ENCODE measurements at places on chromosomes 2 and 18.

- DNase-seq = no peak
Observed at GRCh38 chr2:138035608-138036217, 71.4 kb downstream of the HNMT start.

- DNase-seq = no peak
Observed at GRCh38 chr2:181780047-181780651, 99.8 kb upstream of the NEUROD1 start.

GRCh38 chr2:196613302-196613701 lies 26.2 kb upstream of the CCDC150 start:
- DNase-seq = no peak

DNA sequence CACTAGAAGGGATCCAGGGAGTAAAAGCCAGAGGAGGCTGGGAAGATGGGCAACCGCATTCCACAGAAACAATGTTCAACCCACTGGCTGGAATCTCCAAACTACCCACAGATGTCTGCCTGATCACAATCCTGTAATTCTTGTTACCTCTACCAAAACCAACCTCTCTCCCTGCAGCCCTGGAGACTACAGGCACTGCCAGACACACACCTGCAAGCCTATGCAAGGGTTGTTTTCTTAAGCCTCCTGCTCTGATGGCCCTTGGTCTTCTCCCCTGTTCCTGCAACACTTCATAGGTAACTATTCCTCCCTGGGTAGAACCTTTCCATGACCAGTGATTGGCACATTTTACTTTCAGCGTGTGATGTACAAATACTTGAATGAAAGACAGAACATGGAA lies 21.9 kb downstream of the ST6GAL2 start:
- DNase-seq = no peak

GRCh38 chr18:45686891-45687611 lies 36.9 kb upstream of the SLC14A1 start:
- peak; percentile 50 for DNase-seq

GRCh38 chr2:151181524-151181923 lies 80.1 kb downstream of the RBM43 start:
- no peak for DNase-seq

DNA sequence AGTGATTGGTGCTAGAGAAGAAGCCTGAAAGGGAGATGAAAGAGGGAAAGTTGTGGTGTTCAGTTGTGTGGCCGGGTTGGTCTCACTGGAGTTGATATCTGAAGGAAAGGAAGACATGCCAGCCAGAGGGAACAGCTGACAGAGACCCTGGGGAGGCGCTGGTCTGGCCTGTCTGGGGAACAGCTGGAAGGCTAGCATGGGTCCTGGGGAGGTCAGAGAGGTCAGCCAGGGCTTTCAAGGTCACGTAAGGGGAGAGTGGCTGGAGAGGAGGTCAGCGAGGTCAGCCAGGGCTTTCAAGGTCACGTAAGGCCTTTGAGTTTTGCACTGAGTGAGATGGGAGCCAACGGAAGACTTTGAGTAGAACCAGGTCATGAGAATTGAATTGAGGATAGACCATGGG lies 11.0 kb downstream of the DYSF start:
- peak; percentile 30 for DNase-seq

DNA sequence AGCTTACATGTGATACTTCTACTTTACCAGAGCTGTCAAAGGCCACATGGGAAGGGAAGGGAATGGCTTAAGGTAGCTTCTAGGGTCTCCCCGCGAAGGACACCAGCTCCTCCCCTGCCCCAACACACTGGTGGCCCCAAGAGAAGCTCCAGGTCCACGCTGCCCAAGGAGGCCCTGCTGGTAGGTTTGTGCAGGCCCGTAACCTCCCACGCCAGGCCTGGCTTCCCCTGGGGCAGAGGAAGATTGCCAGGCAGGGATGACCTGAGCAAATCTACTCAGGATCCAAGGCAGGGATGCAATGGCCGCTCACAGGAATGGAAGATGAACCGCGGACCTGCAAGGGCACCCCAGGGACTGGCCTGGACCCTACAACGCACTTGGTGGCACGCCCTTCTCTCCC lies 205.1 kb downstream of the MGAT5 start:
- no peak for DNase-seq

DNA sequence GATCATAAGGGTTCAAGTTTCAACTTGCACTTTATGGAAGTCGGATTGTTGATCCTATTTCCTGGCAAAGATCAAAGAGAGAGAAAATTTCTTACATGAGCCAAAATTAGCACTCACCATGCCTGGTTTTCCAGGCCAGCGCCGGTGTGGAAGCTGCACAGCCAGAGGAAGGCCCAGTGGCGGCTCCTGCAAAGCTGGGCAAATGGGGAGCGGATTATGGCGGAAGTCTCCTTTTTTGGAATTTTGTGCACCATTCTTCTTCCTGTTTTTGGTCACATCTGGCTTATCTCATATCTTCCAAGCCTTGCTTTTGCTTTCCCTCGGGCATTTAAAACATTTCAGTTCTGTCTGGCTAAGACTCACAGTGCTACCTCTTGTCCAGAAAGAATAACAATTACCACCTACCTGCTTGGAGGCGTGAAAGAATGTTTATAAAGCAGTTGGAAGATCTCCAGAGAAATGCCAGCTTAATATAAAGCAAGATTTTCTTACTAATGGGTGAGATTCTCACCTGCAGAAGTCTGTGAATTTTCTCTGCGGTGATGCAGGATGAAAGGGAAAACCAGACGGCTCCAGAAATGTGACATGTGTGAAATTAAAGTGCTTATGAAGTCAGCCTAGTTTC lies 94.3 kb downstream of the ASAP2 start:
- no peak for DNase-seq

- no peak for DNase-seq
Observed at GRCh38 chr18:70234667-70235459, 29.4 kb upstream of the RTTN start.

DNA sequence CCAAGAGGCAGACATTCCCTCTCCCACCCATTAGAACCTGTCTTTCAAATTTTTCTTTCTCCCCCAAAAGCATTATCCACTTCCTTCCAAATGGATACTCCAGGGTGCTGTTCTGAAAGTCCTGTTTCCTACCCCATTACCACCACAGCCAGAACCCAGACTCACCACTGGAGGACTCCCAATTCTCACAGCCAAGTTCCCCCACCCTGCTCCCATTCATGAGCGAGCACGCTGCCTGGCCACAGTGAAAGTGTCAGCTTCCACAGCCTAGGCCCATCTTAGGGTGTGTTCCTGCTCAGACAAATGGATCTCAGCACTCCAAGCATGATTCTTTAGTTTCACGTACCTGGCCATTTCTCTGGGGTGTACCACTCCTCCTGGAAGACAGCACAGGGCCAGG lies 3.8 kb upstream of the ANKRD53 start:
- DNase-seq = peak; percentile 17

DNA sequence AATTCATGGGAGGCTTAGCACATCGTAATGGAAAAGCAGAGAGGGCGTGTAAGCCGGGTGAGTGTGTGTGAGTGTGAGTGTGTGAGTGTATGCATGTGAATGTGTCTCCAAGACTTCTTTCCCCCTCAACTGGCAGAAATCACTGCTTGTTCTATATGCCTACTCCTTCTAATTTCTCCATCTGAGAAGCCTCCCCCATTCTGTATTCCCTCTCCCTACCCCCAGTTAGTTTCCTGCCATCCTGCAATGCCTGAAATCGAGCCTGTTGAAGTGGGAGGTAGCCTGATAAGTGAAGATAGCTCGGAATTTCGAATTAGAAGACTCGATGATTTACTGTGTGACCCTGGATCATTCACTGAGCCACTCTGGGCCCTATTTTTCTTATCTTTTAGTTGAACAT lies 30.0 kb upstream of the YWHAQ start:
- no peak for DNase-seq

GRCh38 chr2:173136599-173136998 lies 61.0 kb downstream of the MAP3K20 start:
- DNase-seq = no peak

GRCh38 chr18:79178113-79178531 lies 108.9 kb downstream of the ATP9B start:
- DNase-seq = no peak

- DNase-seq = no peak
Observed at GRCh38 chr2:53103679-53104078, 663.9 kb upstream of the CHAC2 start.

GRCh38 chr2:209121691-209122090 lies 302.2 kb upstream of the MAP2 start:
- DNase-seq = no peak

GRCh38 chr18:9612215-9612830 lies 2.0 kb downstream of the PPP4R1 start:
- no peak for DNase-seq

- no peak for DNase-seq
Observed at GRCh38 chr2:215712219-215712868, 276.5 kb upstream of the FN1 start.

GRCh38 chr2:187409682-187410081 lies 38.4 kb downstream of the CALCRL start:
- no peak for DNase-seq

- no peak for DNase-seq
Observed at GRCh38 chr18:51520676-51521180, 323.2 kb upstream of the MEX3C start.

GRCh38 chr2:178479758-178480226 lies 465 bp upstream of the PLEKHA3 start:
- no peak for DNase-seq

DNA sequence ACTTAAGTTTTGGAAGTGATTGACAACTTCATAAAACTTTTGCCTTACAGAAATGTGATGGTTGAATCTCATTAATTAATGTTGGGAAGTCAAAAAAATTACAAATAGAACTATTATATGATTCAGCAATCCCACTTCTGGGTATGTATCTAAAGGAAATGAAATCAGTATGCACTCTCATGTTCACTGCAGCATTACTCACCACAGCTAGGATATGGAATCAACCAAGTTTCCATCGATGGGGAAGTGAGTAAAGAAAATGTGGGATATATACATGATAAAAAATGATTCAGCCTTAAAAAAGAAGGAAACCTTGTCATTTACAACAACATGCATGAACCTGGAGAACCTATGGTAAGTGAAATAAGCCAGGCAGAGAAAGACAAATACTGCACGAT lies 112.4 kb upstream of the WDR75 start:
- no peak for DNase-seq

DNA sequence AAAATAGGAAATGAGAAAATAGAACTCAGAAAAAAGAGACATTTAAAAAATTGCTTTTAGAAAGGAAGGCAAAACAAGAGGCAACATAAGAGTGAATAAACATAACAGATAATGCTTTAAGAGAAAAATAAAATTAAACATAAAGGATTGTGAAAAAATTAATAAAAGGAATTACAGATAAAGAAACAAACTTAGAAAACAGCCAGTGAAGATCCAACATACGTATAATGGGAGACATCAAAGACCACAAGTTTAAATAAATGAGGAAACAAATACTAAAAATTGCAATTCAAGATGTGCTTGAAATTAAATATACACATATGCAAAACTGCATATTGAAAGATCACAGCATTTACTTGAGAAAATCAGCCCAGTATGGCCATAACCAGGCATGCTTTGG lies 448.9 kb downstream of the NBAS start:
- no peak for DNase-seq

- no peak for DNase-seq
Observed at GRCh38 chr2:181948227-181948626, 37.4 kb upstream of the PPP1R1C start.

GRCh38 chr2:160256507-160256906 lies 56.4 kb upstream of the ITGB6 start:
- DNase-seq = no peak

GRCh38 chr2:79630972-79631557 lies 118.2 kb downstream of the CTNNA2 start:
- DNase-seq = no peak

GRCh38 chr2:68246396-68246795 lies 5.9 kb downstream of the PPP3R1 start:
- DNase-seq = no peak

DNA sequence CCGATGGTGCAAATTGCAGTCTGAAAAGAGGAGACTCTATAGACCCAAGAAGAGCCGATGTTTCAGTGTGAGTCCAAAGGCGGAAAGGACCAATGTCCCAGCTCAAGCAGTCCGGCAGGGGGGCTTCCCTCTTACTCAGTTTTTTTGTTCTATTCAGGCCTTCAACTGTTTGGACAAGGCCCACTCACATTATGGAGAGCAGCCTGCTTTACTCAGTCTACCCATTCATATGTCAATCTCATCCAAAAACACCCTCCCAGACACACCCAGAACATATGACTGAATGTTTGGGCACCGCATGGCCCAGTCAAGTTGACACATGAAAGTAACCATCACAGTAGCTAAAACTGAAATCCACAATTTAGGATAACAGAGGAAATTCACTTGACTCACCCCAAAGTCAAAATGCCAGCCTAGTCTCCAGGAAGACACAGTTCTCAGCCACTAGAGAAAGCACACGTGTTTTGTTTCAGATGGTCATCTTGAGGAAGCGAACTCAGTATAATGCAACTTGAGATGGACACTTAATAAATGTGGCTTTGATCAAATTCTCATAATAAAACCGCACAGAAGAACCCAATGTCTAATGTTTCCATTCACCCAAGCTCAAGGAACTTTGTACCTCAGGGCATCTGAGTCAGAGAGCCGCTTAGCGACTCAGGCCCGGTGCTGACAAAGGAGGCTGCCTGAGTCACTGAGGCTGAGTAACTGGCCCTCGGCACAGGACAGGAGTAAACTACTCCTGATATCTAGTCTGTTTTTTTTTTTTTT lies 2.4 kb downstream of the FHL2 start:
- no peak for DNase-seq

GRCh38 chr18:3012136-3013023 lies 564 bp downstream of the LPIN2 start:
- peak; percentile 70 for DNase-seq

GRCh38 chr2:34337735-34338134 lies 738.6 kb upstream of the FAM98A start:
- no peak for DNase-seq

- no peak for DNase-seq
Observed at GRCh38 chr18:73990258-73990657, 157.4 kb downstream of the FBXO15 start.

DNA sequence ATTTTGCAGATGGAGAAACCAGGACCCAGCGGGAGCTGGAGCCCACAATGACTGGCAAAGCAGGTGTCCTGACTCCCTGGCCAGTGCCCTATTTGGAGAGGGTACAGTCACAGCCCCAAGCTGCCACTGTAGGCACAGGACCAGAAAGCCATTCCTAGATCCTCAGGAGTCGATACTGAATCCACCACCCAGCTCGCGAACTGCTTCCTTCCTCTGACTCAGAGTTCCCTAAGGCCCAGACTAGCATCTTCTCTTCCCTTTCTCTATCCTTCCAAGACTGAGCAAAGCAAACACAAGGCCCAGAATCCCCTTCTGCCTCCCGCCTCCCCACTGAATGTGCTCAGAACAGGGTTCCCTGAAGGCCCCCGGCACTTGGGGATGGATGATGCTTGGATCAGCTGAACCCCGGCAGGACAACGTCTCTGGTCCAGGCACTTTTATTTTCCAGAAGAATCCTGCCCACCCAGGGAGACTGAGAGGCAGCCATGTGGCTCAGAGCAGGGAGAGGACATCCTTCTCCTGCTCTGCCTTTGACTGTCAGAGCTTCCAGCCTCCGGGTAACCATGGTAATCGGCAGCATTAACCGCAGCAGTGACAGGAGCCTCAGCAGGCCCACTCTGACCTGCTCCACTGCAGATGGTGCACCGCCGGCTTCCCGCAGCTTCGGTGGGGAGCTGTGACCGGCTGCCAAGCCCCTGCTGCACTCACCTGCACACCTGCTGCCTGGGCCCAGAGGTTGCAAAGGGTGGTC lies 34.8 kb upstream of the KLHL29 start:
- no peak for DNase-seq

- DNase-seq = no peak
Observed at GRCh38 chr2:101500860-101501259, 25.9 kb upstream of the RFX8 start.

GRCh38 chr2:26536371-26537068 lies 58.6 kb upstream of the OTOF start:
- DNase-seq = no peak
